Urinary bladder (tissue), 4 donors: ENCODE measurements at places on chromosomes 1 and 21. TPM values are rescaled to one million over a fixed set of nuclear protein-coding genes. Genes with fewer than 3 reads are reported as not detected.

DNA sequence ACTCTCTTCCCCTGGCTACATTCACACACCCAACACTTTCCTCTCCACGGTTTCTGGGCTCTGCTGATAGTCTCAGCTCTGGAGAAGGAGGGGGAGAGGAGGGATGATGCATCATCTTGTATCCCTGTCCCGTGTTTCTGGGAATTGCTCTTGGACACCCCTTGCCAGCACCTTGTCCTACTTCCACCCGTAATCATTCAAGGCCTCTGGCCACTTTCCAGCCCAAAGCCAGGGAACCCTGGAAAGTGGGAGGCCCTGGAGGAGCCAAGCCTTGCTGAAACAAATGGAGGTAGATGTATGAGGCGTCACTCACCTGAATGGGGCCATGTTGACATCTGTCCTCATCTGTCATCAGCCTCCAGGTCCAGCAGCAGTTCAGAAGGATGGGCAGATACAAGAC lies 4.4 kb downstream of the PLEKHO1 start:
- no peak for DNase-seq

DNA sequence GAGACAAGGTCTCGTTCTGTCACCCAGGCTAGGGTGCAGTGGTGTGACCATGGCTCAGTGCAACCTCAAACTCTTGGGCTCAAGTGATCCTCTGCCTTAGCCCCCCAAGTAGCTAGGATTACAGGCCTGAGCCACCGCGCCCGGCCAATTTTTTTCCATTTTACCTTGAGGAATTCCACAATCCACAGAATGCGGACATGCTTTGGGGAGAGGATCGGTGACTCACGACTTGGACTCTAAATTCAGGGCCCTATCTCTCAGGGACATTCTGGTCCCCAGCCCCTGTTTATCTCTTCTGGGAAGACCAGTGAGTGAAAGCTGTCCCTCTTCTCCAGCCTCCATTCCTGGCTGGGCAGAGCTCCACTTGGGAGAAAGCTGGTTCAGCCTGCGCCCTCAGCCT lies 5.2 kb downstream of the PADI1 start:
- DNase-seq = no peak

- no peak for DNase-seq
Observed at GRCh38 chr1:42736152-42736551, 3.9 kb downstream of the CLDN19 start.

Gene CDK18
- 3.5 TPM for total RNA-seq

Gene RSPH1
- total RNA-seq = 0.26 TPM

GRCh38 chr1:76191561-76191960 lies 117.0 kb downstream of the ST6GALNAC3 start:
- no peak for DNase-seq

DNA sequence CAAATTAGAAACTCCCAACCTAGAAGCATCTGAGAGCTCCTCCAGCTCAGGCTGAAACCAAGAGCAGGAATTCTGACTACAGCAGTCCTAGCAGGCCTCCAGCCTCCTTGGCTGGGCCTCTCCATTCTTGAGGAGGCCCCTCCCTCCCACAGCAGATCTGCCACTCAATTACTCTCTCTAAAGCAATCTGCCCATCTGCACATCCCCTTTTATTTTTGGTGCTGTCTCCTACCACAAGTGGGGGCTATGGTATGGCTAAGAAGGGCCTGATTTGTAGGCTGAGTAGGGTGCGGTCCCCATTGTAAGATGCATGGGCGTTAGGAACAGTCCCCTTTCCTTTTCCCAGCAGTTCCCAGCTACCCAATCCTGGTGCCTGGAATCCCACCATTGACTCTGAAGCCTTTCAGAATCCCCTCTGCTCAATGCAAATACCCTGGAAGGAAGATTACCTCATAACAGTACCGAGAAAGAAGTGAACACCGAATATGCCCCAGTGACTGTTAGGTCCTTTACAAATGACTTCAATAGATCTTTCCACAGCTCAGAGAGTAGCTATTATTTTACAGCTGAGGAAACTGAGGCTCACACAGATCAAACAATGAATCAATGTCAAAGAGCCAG lies 11.6 kb upstream of the TTC39A start:
- no peak for DNase-seq

Gene BEND5
- total RNA-seq = 10.3 TPM

Gene MRPL55
- 22.5 TPM for total RNA-seq

Gene CEPT1
- 87.7 TPM for total RNA-seq

Gene CD160
- total RNA-seq = 1.0 TPM

Gene MTOR
- 26.5 TPM for total RNA-seq

DNA sequence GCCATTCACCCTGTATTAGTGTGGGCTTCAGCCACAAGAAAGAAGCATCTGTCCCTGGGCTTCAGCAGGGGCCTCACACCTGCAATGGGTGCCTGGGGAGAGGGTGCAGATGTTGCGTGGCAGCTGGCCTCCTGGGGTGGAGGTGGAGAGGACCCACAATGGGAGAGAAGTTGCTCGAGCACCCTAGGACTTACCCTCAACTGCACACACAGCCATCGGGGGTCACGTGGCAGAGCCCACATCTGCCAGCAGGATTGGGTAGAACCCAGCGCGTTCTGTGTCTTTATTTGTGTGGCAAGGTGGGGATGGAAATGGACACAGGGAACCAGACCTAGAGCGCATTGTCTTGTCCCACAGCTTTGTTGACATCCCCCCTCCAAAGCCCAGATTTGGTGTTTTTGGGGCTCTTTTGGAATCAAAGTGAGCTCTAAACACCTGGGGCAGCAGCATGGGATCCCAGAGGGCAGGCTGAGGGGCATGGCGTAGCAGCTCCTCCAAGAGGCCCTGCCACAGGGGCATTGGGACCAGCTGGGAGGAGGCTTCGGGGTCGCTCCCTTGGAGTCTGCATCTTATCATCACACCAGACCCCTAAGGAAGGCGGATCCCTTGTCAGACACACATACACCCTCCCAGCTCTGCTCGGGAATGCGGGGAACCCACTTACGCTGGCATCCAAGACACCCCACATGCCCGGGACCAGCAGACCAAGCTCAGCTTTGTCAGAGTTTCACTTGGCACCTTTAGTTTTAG lies 5.1 kb downstream of the ABCG1 start:
- DNase-seq = no peak

- DNase-seq = no peak
Observed at GRCh38 chr1:214934045-214934444, 148.5 kb upstream of the KCNK2 start.

DNA sequence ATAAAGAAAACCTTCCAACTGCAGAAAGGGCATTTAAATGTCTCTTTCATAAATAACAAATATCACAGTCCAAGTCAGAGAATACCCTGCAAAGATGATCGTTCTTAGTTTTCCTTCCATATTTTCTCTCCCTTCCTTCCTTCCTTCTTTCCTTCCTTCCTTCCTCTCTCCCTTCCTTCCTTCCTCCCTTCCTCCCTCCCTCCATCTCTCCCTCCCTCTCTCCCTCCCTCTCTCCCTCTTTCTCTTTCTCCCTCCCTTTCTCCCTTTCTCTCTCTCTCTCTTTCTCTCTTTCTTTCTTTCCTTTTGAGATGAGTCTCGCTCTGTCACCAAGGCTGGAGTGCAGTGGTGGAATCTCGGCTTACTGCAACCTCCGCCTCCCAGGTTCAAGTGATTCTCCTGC lies 29.0 kb upstream of the SCAF4 start:
- no peak for DNase-seq

Gene FBLIM1
- 28.8 TPM for total RNA-seq

DNA sequence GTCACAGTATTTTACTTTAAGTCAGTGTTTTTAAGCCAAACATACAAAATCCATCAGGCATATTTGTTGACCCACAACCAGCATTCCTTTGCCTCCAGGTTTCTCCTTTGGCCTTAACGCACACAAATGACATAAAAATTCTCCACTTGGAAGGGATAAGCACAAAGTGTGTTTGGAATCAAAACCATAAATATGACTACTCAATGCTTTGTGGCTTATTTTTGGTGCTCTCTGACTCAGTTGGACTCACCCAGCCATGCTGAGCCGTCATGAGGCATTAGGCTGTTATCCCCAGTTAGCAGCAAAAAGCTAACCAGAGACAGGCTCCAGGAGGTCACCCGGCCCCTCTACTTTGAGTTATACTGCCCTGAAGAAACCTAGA lies 948 bp downstream of the PRUNE1 start:
- no peak for DNase-seq

Gene PARS2
- 3.3 TPM for total RNA-seq

Gene RXFP4
- total RNA-seq = not detected

- DNase-seq = no peak
Observed at GRCh38 chr1:196407358-196408051, 200.7 kb downstream of the KCNT2 start.

DNA sequence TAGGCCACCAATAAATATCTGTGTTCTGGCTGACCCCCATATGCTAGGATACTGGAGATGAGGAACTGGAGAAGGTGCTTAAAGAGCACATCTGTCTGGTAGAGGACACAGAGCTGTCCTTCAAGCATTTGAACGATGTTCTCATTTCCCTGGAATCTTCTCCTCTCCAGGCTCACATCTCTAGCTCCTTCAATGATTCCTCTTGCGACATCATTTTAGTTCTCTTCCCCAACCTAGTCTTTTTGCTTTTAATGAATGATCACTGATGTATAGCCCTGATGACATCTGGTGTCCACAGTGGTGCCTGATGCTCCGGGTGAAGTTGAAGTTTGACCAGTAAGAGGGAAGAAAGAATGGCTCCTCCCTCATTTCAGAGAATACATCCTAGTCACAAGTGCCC lies 80.8 kb upstream of the UBE2U start:
- DNase-seq = no peak

GRCh38 chr1:32757213-32757895 lies 54.8 kb upstream of the SYNC start:
- DNase-seq = no peak

Gene PAQR6
- total RNA-seq = 0.79 TPM

Gene RGS13
- 3.4 TPM for total RNA-seq

DNA sequence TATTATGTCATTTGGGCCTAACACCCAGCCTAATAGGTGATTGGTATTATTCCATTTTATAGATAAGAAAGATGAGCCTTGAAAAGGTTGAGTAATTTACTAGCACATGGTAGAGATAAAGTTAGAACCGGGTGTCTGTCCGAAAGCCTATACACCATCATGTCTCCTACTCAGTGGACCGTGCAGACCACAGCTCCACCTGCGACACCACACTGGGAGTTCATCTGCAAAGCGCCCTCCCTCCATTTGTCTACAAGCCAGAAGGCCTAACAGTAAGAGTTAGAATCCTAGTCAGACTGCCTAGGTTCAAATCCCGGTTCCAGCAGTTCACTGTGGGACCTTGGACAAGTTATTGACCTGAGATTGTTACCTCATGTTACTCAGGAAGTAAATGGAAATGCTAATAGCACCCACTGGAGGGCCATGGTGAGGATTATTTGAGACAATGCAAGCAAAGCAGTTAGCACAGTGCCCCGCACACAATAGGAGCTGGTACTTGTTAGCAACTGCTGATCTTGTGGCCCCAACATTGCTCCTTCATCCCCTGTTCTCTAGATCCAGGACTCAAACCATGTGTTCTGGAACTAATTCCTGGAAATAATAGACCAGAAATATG lies 20.5 kb downstream of the ARMH1 start:
- DNase-seq = no peak

Gene KCND3
- total RNA-seq = 5.4 TPM

DNA sequence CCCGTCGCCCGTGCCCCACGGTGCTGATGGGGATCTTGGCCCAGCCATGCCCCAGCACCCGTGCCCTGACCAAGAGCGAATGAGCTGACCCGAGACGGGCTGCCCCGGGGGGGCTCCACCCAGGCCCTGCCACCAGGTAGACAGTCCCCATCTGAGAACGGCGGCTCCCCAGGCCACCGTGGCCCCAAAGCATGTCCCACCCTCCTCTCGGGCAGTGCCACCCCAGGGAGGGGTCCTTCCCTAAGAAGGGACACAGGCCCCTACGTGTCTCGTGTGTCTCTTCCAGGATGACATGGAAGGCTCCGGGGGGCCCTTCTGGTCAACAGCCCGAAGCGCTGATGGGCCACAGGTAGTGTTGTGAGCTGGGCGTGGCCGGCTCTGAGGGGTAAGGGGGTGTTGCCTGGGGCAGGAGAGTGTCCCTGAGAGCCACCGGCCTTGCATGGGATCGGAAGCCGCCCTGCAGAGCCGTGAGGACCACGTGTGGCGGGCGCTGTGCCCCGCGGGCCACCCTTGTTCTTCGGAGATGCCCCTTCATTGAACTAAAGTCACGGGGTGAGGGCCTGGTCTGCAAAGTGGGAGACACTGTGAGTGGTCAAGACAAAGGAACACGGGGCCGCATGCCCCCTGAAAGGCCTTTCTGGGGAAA lies 55.0 kb downstream of the SLC19A1 start:
- no peak for DNase-seq

Gene KRTAP19-5
- not detected for total RNA-seq

DNA sequence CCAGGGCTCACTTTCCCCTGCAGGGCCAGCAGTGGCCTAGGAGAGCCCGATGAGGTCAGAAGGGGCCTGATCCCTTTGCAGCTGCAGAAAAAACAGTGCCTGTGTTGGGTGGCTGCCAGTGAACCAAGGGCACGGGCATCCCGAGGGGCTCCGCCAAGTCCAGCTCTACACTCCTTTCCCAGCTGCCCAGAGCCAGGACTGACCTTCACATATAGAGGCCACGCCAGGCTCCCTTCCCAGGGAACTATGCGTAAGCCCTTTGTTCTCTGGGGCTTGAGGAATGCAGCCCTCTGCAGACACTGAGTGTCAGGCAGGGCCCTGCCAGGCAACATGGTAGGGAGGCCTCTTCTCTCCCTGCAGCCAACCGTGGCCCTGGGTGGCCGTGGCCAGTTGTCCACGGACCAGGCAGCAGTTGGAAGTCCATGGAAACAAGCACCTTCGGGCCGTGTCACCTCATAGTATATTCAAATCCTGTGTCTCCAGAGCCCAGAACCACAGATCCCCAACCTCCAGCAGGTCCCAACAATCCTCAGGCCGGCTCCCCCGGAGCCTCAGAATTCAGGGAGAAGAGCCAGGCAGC lies 194.0 kb downstream of the NPHP4 start:
- no peak for DNase-seq

DNA sequence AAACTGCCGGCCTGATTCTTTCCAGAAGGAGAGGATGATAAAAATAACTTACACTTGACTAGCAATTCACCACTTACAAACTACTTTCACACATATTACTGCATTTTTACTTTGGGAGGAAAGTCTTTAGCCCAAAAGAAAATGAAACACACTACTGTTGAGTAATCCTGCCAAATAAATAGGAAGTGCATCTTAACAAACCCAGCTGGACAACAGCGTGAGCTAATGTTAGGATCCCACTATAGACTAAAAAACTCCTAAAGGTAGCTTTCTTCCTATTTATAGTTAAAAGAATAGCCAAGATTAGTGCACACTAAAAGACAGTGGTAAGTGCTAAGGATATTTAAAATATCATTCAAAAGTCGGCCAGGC lies 83.8 kb downstream of the HSF2BP start:
- DNase-seq = no peak

- DNase-seq = no peak
Observed at GRCh38 chr1:111274653-111275052, 16.0 kb upstream of the CHIA start.

DNA sequence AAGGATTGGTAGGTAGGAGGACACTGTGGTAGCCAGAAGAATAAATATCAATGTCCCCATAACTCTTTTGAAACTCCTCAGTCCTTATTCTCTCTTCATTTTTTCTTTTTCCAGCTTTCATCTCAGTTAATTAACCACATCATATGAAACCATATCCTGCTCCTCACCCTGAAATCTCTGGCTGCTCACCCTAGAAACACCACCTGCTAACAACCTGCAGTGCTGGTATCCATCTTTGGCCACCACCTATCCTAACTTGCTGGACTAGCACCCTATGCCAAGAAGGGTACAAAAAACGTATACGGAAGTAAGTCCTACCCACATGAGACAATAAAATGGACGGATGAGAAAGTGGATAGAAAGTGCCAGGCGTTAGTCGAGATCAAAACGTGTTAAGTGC lies 13.7 kb upstream of the DPYD start:
- no peak for DNase-seq
